Heart right ventricle (tissue), 16 donors: ENCODE measurements at places on chromosomes 6 and 20.

DNA sequence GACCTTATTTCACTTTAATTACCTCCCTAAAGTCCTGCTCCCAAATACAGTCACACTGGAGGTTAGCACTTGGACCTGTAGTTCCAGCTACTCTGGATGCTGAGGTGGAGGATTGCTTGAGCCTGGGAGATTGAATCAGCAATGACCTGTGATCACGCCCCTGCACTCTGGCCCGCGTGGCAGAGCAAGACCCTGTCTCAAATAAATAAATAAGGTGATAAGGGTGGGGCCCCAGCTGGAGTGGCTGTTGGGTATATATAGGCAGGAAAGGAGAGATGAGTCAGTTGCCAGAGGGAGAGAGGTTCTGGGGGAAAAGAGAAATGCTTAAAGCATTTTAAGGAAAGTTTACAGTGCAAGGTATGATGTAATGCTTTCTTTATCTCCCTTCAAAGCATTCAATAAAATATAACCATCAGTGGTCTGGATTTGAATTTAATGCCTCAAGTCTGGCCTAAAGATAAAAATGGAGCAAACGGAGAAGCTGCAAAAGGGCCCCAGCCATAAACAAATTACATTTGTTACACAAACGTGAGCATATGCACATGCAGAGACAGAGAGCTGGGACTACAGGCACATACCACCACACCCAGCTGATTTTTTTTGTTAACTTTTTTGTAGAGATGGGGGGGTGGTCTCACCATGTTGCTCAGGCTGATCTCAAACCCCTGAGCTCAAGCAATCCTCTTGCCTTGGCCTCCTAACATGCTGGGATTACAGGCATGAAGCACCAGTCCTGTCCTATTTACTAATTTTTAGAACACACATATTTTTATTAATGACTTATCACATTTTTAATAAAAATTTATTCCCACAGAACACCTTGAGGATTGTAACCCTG lies 6.1 kb upstream of the PM20D2 start:
- DNase-seq, result no peak
- no peaks in the 10 kb centered on the region for H3K36me3 ChIP-seq
- H3K4me3 ChIP-seq, result no peak overlapping the region
- H3K4me1 ChIP-seq, result peaks cover 7% of the 10 kb centered on the region
- no peaks in the 10 kb centered on the region for H3K27me3 ChIP-seq

DNA sequence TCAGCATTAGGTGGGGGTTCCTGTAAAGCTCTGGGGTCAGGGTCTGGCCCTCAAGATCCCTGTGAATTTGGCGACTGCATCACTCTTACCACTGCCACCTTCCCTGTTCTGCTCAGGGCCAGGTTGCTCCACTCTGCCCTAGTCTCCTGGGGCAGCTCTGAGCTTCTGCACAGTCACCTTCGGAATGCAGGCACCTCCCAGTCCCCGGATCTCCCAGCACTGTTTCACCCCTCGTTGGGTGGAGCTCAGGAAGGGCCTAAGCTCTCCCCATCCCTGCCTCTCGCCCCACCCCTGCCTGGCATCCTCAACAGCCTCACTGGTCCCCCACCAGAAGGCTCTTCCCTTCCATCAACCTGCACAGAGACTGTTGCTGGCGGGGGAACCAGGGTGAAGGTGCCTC lies 46.2 kb downstream of the YTHDF1 start:
- peaks cover 40% of the 10 kb centered on the region for H3K27me3 ChIP-seq
- DNase-seq, result no peak

- H3K27me3 ChIP-seq, result no peaks in the 10 kb centered on the region
- peaks cover 30% of the 10 kb centered on the region for H3K4me1 ChIP-seq
- peak overlapping the region; percentile 95 for H3K27ac ChIP-seq
- peak; percentile 75 for DNase-seq
- peaks cover 2% of the 10 kb centered on the region for H3K36me3 ChIP-seq
Measured at GRCh38 chr20:34979366-34980153, 23.9 kb downstream of the MYH7B start.

DNA sequence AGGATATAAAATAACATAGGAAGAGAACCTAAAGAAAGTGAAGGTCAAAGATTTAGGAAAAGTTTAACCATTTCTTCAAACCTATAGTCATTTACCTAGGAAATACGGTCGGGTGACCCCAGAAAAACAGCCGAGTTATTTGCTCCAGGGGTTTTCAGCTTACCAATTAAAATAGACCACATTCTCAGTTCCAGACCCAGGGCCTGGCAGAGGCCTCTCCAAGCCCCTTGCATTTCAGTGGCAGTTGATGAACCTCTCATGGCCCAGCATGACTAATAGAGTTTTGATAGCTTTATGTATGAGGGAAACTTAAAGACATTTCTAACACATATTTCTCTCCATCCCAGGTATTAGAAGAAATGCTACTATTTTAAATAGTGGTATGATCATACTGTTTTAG lies 113.5 kb downstream of the OGFRL1 start:
- DNase-seq, result no peak
- no peak overlapping the region for H3K4me3 ChIP-seq
- no peak overlapping the region for H3K27ac ChIP-seq
- H3K27me3 ChIP-seq, result no peaks in the 10 kb centered on the region
- H3K4me1 ChIP-seq, result peaks cover 59% of the 10 kb centered on the region

DNA sequence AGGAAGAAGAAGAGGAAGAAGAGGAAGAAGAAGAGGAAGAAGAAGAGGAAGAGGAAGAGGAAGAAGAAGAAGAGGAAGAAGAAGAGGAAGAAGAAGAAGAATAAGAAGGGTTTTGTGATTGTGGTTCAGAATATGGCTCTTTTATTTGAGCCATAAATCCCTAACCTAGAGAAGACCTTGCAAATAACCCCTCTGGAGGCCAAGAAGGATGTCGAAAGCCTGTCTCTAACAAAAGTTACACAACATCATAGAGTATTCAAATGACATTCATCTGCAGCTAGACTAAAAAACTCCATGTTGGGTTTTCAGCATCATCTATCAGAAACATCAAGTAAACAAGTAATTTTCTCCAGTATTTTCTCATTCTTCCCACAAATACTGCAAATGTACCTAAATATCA lies 100.9 kb downstream of the RNASET2 start:
- no peaks in the 10 kb centered on the region for H3K4me1 ChIP-seq
- H3K27me3 ChIP-seq, result peaks cover 8% of the 10 kb centered on the region
- H3K27ac ChIP-seq, result no peak overlapping the region
- no peaks in the 10 kb centered on the region for H3K36me3 ChIP-seq

- H3K27me3 ChIP-seq, result no peaks in the 10 kb centered on the region
- peak overlapping the region; percentile 98 for H3K4me3 ChIP-seq
- H3K36me3 ChIP-seq, result no peaks in the 10 kb centered on the region
- H3K27ac ChIP-seq, result peak overlapping the region; percentile 96
Measured at GRCh38 chr6:13813026-13813425, 1.3 kb downstream of the MCUR1 start.

DNA sequence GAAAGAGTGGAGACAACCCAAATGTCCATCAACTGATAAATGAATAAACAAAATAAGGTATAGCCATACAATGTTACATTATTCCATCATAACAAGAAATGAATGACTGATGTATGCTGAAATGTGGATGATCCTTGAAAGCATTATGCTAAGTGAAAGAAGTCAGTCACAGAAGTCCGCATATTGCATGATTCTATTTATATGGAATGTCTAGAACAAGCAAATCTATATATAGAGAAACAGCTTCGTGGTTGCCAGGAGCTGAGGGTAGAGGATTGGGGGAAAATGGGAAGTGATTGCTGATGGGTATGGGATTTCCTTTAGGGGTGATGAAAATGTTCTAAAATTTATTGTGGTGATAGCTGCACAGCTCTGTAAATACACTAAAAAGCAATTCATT lies 196.8 kb downstream of the ATXN1 start:
- no peaks in the 10 kb centered on the region for H3K36me3 ChIP-seq
- DNase-seq, result no peak
- H3K4me1 ChIP-seq, result peaks cover 16% of the 10 kb centered on the region
